ENCODE measurements at places on chromosomes 5 and 9.

- no peak for DNase-seq
Measured at GRCh38 chr9:37464426-37465248, 613 bp downstream of the ZBTB5 start.

DNA sequence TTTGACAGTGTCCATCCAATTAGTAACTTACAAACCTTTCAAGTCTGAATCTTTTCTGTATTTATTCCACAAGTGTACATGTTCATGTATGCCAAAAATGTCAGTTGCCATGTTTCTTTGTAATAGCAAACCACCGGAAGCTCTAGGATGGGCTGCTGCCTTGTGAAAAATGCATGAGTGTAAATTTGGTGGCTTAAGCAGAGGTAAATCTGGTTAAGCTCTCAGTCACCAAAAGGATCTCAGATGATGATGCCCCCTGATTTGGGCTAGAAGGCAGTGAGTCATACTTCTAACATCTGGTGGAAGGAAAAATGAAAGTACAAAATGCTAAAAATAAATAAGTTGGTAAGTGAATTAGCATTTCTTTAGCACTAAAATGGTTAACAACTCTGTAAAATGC lies 567.5 kb downstream of the ELAVL2 start:
- DNase-seq, result no peak

- DNase-seq, result no peak
Measured at GRCh38 chr5:124713595-124713994, 32.8 kb downstream of the ZNF608 start.

- DNase-seq, result no peak
Measured at GRCh38 chr5:116371431-116371830, 203.2 kb downstream of the SEMA6A start.

DNA sequence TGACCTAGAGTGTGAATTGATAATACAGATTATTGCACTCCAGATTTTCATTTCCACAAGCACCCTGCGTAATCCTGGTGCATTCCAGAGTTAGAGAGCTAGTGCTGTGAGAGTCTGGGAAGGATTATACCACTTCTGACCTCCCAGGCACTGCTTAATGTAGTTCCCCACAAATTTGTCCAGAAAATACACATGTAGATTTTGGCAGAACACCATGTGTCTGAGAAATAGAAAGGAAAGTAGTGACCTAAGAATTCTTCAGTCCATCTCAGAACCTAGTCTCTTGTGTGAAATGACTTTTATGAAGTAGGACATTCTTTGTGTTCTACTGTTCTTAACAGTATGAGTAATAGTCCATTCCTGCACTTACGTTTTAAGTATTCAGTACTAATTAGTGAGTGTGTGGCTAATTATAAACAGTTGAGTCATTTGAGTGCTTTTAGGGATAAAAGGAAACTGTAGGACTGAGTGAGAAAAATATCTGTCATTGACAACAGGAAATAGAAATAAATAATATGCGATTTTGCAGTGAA lies 27.8 kb upstream of the PTPDC1 start:
- DNase-seq, result no peak

DNA sequence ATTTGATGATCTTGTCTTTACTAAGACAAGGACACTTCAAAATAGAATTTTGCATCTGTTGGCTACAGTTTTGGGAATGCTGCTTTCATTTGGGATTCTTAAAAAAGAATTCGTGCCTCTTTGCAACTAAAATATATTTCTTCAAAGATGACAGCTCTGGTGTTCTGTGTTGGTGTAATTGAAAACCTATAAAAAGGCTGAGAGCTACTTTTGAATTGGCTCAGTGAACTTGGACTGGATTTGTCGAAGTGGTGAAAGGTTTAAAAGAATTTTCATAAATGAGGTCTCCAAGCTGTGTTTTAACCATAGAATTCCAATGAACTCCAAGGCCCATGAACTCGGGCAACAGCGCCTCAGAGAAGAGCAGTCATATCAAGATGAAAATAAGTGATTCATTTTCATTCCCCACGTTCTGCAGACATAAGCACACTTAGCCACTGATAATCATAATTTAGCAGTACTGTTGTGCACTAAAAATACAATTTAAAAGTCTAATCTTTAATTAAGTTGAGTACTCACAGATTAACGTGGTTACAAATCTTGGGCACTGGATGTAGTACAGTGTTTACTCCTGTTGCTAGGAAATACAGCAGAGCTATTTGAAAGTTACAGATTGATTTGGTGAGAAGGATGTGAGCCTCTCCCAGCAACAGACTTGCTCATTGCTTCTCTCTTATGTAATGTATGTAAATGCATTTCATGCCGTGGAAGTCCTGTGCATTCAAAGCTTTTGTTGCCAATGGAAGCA lies 10.9 kb downstream of the SNCAIP start:
- DNase-seq, result no peak

DNA sequence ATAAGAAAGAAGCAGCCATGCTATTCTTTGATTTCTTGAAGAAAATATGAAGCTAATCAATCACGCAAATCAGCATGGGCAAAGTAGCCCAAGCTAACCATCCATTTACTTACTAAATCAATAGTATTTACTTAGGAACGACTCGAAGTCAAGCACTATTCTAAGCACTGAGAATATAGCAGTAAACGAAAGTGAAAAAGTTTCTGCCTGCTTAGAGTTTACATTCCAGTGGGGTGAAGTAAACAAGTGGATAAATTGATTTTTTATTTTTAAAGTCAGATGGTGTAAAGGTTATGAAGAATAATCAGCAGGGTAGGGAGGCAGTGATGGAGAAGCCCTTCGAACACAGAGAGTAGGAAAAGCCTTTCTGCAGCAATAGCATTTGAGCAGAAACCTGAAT lies 5.5 kb downstream of the TSTD2 start:
- no peak for DNase-seq

DNA sequence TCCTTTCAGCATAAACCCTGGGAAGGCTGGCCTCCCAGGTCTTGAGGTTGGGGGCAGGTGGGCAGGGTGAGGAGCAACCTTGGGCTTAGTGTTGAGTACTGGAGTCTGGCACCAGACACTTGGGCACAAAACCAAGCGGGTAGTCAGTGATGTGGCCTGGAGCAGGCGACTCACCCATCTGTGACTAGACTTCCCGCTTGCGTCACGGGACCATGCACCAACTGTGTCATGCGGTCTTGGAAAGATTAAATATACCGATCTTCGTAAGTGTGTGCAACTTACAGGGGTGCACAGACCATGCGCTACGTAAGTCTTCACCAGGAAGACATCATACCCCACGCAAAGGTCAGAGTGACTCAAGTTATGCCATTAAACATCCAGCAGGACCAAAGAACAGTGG lies 304.4 kb upstream of the IRX4 start:
- no peak for DNase-seq

DNA sequence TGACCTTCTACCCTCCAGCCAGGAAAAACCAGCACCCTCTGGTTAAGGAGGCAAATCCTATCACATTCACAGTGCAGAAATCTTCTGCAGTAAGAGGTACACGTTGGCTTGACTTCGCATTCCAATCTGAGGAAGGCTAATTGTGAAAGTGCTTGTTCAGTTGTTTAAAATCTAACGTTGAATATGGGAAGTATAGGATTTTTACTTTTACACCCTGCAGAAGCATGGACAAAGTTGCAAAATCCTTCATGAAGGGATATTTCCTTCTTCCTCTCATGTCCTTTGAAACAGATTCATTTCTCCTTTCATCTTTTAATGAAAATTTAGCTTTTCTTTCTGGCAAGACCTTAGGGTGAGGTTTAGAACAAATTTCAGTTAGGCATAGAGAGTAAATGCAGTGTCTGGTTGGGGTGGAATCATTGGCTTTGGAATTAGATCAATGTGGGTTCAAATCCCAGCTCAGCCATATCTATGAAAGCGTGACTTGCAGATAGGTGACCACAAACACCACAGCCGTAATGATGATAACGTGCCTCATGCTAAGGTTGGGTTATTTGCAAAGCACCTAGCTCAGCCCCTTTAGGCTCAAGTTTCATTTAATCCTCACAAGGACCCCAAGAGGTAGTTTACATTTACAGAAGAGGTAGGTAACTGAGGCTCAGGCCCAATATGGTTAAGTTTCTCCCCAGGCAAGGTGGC lies 42.2 kb upstream of the C5orf58 start:
- no peak for DNase-seq

GRCh38 chr9:134853893-134854292 lies 26.7 kb upstream of the FCN2 start:
- DNase-seq, result no peak

DNA sequence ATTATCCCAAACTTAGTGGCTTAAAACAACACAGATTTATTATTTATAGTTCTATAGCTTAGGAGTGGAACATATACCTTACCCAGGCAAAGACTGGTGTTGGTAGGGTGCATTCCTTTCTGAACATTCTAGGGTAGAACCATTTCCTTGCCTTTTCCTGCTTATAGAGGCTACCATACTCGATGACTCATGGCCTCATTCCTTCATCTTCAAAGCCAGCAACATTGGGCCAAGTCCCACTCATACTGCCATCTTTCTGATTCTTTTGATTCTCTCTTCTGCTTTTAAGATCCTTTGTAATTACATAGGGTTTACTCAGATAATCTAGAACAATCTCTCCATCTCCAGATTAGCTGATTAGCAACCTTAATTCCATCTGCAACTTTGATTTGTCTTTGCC lies 452.7 kb upstream of the KLF4 start:
- DNase-seq, result no peak

- no peak for DNase-seq
Measured at GRCh38 chr5:1086871-1087270, 25.0 kb downstream of the SLC12A7 start.

DNA sequence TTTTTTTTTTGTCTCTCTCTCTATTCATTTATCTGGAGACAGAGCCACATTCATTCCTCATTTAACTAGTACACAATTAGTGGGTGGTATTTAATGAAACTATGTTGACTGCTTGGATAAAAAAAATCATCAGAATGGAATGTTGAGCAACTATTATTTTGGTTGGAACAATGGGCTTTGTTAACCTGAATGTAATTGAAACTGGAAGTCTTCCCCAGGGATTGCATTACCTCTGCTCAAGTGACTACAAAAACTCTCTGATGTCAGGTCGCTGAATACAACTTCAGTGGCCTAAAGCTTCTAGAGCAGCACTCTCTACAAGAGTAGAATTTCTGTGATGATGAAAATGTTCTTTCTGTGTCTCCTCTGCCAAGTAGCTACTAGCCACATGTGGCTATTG lies 295.8 kb downstream of the DEPDC1B start:
- DNase-seq, result no peak

DNA sequence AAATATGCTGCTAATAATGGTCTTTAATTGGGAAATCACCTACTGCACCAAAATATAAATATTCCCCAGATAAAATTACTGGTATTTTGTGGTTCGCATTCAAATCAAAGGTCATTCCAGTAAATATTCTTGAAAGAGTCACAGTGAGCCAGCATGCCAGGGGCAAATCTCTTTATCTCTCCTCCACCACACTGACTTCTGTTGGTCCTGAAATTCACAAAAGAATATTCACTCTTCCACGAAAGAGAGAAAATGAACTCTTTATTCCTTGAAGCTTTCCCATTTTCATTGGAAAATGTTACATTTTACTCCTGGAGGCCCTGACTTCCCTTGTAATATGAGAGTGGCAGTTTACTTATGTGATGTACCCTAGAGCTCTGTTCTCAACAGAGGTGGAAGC lies 39.7 kb downstream of the ZNF366 start:
- DNase-seq, result no peak

DNA sequence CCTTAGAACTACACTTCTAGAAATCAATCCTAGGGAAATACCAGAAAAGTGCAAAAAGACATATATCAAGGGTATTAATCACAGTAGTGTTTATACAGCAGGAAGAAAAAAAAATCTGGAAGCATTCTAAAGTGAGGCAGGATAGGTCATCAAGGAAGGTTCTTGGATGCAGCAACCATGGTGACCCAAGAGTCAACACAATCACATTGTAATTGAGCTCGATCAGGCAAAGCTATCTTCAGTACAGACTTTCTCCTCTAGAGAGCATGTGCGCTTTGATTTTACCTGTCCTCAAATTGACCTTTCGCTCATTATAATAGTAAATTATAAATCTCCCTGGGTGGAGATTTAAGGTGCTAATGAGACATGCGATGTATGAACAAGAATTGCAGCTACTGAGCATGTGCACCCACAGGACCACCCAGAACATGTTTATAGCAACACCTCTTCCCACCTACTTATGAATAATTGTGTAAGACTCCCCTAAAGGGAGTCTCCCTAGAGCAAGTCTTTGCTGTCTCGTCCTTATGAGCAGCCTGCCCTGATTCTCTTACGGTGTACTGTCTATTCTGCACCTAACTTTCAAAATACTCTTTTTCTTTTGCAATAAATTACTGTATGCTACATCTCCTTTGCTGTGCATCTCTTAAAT lies 297.7 kb downstream of the ATPSCKMT start:
- no peak for DNase-seq

DNA sequence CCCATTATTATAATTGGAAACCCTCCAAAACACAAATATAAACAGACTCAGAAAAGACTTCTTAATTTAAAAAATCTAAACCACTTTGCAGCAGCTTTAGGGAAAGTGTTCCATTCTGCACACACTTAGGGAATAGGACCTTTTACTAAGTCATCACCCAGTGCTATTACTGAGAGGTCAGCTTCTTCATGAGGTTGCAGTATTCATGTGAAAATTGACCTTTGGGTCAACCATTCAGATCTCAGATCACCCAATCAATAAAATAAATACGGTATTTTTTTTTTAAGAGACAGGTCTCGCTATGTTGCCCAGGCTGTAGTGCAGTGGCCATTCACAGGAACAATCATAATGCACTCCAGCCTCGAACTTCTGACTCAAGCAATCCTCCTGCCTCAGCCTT lies 21.8 kb downstream of the NR6A1 start:
- DNase-seq, result no peak

GRCh38 chr5:151097061-151097460 lies 16.2 kb upstream of the TNIP1 start:
- DNase-seq, result no peak

GRCh38 chr9:110282739-110283081 lies 26.4 kb upstream of the TXN start:
- DNase-seq, result no peak

- DNase-seq, result no peak
Measured at GRCh38 chr5:13640270-13640669, 304.2 kb downstream of the DNAH5 start.

GRCh38 chr5:106634375-106634774 lies 1036.4 kb downstream of the EFNA5 start:
- no peak for DNase-seq

Data from DND-41 (cell line).